ENCODE measurements at places on chromosomes 7 and 10. TPM values are rescaled to one million over a fixed set of nuclear protein-coding genes. Genes with fewer than 3 reads are reported as not detected.

The GRK5 gene
- total RNA-seq = 46.4 TPM

The SLC39A12 gene
- not detected for total RNA-seq

The TEX36 gene
- total RNA-seq = not detected

The PNLIPRP1 gene
- not detected for total RNA-seq
